ENCODE measurements at places on chromosomes 1 and 21. TPM values are rescaled to one million over a fixed set of nuclear protein-coding genes. Genes with fewer than 3 reads are reported as not detected.

GRCh38 chr1:223198628-223198965 lies 55.5 kb upstream of the TLR5 start:
- no peak overlapping the region for H3K27ac ChIP-seq
- DNase-seq, result no peak
- H3K4me1 ChIP-seq, result no peaks in the 10 kb centered on the region
- no peaks in the 10 kb centered on the region for H3K36me3 ChIP-seq
- no peaks in the 10 kb centered on the region for H3K27me3 ChIP-seq
- no peak overlapping the region for H3K4me3 ChIP-seq

GRCh38 chr21:41868062-41868710 lies 11.0 kb downstream of the PRDM15 start:
- no peak overlapping the region for H3K27ac ChIP-seq
- H3K4me3 ChIP-seq, result no peak overlapping the region
- no peaks in the 10 kb centered on the region for H3K36me3 ChIP-seq
- no peak for DNase-seq

DNA sequence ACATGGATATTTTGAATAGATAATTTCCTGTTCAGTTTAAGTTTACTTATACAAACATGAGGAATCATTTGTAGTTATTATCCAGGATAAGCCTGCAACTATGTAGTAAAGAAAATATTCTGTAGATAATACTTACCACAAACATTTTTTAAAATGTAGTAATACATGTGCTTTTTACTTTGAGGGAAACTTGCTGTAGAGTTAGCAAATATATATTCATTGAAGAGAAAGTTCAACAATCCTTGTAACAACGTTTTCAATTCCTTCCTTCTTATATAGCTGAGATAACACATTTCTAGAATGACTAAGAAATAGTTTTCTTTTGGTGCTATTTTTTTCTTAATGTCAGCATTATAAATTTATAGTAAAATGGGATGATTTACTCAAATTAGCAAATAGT lies 664.6 kb upstream of the ADAMTS5 start:
- no peak for DNase-seq
- H3K4me1 ChIP-seq, result no peaks in the 10 kb centered on the region
- H3K4me3 ChIP-seq, result no peak overlapping the region
- H3K27ac ChIP-seq, result no peak overlapping the region
- no peaks in the 10 kb centered on the region for H3K27me3 ChIP-seq

DNA sequence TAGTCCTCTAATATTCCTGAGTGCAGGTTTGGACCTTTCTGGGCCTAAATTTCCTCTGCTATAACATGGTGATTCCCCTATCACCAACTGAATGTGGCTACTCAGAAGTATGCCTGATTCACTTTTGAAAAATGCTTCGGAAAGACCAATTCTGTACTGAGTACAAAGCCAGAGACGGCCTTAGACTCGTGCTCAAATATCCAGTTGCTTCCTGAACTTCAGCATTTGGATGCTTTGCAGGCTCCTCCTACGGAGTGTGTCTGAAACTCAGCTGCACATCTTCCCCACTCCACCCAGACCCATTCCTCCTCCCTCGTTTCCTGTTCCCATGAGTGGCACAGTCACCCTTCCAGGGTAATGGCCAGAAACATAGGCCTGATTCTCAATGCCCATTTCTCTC lies 98.4 kb upstream of the GADD45A start:
- H3K4me3 ChIP-seq, result no peak overlapping the region
- H3K36me3 ChIP-seq, result no peaks in the 10 kb centered on the region
- H3K27me3 ChIP-seq, result no peaks in the 10 kb centered on the region
- no peaks in the 10 kb centered on the region for H3K4me1 ChIP-seq
- no peak for DNase-seq

DNA sequence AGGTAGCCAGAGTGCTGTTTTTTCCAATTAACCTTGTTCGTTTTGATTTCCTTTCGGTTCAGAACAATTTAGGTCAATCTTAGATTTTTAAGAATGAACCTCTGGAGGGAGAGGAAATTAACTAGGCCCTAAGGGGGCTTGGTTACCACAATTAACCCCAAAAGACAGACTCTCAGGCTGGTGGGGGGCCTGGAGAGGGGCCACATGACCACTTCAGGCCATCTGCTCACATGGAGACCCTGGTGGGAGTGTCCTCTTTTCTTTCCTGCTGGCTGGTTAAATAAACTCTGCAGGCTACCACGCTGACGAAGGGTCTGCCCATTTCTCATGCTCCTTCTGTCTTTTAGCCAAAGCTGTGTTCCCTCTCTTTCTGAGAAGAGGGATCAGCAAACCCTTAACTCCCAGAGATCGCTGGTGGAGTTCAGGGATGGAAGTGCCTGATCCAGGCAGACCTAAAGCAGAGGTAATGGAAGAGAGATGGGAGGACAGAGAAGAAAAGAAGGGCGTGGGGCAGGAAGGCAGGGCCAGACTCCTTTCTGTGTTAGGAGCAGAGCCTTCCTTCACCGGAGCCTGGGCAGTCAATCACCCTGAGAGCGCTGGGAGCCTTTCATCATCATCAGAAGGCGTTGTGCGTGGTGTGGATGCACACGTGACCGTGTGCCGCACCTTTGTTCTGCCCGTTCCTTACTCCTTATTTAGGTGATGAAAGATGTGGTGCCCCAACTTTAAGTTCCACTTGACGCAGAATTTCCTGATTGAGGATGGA lies 58.5 kb downstream of the KIF26B start:
- H3K36me3 ChIP-seq, result no peaks in the 10 kb centered on the region
- no peak overlapping the region for H3K4me3 ChIP-seq
- H3K27me3 ChIP-seq, result no peaks in the 10 kb centered on the region
- no peaks in the 10 kb centered on the region for H3K4me1 ChIP-seq

GRCh38 chr1:161350671-161351070 lies 17.0 kb downstream of the CFAP126 start:
- no peaks in the 10 kb centered on the region for H3K27me3 ChIP-seq
- no peak for DNase-seq
- peaks cover 9% of the 10 kb centered on the region for H3K36me3 ChIP-seq
- H3K4me1 ChIP-seq, result peaks cover 20% of the 10 kb centered on the region
- no peak overlapping the region for H3K4me3 ChIP-seq

- H3K4me1 ChIP-seq, result peaks cover 96% of the 10 kb centered on the region
- no peak for DNase-seq
- H3K36me3 ChIP-seq, result no peaks in the 10 kb centered on the region
These were observed 40.9 kb downstream of the GALNT2 start for GRCh38 chr1:230107941-230108340.

PTPRC gene
- total RNA-seq, result 50.9 TPM
